ENCODE measurements at places on chromosomes 2 and 18. TPM values are rescaled to one million over a fixed set of nuclear protein-coding genes. Genes with fewer than 3 reads are reported as not detected.

GRCh38 chr2:166494140-166494624 lies at the start of gene SCN7A:
SCN7A (minus strand) TSS chr2:166494249; CDS start chr2:166477696, 16,553 bp downstream.
- DNase-seq: no peak

- DNase-seq: no peak
These were observed 266.2 kb downstream of the CCDC102B start for GRCh38 chr18:69064063-69064462.

GRCh38 chr2:25825238-25825637 lies 53.0 kb downstream of the ASXL2 start:
- peak; percentile 35 for DNase-seq

The PID1 gene
- not detected for total RNA-seq

The CYP27A1 gene
- 0.16 TPM for total RNA-seq

Measured in activated naive CD4-positive, alpha-beta T cell treated with anti-CD3 and anti-CD28 coated beads, Interleukin-2, amount 50 U/mL, for 72 hours (primary cell).